ENCODE measurements at places on chromosomes 5 and 9. TPM values are rescaled to one million over a fixed set of nuclear protein-coding genes. Genes with fewer than 3 reads are reported as not detected.

DNA sequence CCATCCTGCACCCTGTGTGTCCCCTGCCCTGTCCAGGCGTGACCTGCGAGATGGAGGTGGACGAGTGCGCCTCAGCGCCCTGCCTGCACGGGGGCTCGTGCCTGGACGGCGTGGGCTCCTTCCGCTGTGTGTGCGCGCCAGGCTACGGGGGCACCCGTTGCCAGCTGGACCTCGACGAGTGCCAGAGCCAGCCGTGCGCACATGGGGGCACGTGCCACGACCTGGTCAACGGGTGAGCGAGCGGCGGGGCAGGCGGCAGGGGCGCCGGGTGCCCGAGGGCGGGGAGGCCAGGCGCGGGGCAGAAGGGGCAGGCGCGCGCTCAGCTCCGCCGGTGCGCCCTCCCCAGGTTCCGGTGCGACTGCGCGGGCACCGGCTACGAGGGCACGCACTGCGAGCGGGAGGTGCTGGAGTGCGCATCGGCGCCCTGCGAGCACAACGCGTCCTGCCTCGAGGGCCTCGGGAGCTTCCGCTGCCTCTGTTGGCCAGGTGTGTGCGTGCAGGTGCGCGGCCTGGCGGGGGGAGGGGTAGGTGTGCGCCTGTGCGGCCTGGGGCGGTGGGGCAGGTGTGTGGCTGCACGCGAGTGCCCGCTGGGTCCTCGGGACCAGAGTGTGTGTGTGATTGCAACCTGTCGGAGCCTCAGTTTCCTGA is 10.0 kb downstream of the CRB2 start:
- ATAC-seq, result no peak

GRCh38 chr9:128001779-128002298 is 21.1 kb upstream of the EEIG1 start:
- no peak for ATAC-seq

DNA sequence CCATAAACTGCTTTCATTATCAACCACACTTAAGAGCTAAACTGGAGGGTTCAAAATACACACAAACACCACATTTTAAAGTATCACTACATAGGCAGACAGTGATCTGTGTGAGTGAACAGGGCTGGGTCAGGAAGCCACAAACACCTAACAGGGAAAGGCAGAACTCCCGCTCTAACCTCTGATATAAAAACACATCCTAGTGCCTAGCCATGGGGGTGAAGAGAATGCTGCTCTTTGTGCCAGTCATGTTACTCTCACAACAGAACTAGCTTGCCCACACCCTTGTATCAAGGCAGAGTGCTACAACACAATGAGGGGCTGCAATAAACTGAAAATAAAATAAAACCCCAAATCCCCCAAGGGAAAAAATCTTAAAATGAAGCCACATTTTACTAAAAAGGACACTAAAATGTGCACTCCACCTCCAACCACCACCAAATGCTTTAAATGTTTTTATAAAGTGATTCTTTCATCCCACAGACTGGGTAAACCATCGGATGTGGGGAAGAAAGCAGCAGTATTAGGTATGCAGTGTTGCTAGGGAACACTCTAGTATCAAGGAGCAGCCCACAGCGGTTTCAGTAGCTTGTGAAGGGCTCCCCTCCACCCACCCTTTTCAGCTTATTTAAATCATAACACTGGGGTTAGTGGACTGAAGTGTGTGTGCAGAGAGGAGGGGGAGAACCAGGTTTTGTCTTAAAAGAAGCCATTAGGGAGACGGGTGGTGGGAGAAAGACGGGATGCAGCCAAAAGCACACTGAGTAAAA is 64.5 kb downstream of the TMEM161B start:
- ATAC-seq, result peak; percentile 98

Gene AJM1
- 4.3 TPM for total RNA-seq

- ATAC-seq, result peak; percentile 32
Observed at GRCh38 chr5:14591548-14591947, 10.0 kb downstream of the OTULINL start.

Gene C7
- not detected for total RNA-seq

Gene GABRP
- not detected for total RNA-seq

DNA sequence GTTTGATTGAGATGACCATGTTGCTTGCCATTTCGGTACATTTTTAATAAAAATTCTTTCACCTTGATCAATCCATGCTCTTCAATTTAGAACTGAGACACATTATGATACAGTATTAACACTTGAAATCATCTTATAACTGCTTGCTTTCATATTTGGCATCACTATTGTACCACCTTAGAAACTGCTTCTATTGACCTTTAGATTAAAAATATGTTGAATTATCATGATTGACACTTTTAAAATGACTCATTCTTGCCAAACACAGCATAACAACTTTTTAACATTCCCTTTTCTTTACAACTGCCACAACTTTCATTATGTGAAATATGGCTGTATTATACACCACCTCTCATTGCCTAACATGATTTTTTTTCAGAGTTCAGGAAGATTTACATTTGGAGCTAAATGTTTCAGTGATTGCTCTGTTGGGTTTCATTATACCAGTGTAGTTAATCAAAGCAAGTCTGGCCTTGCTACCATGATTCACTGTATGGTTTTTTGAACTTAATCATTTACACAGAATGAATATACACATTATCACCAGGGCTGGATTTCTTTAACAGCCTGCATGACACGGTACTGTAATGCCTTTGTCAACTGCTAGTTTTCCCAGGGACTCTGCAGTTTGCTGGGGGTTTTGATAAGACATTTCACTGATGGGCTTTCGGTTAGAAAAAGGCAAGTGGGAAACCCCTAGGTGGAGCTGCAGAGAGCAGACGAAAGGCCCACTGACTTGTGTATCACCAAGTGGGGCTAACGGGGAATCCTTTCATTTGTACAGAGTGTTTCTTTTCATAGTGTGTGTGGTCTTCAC is 93.6 kb upstream of the TLE4 start:
- peak; percentile 59 for ATAC-seq

Gene PCSK1
- not detected for total RNA-seq

- ATAC-seq, result no peak
Observed at GRCh38 chr5:135239453-135240282, 159.4 kb downstream of the MACROH2A1 start.

Gene ERAP2
- total RNA-seq, result 74.0 TPM

Gene JAKMIP2
- total RNA-seq, result 2.4 TPM

DNA sequence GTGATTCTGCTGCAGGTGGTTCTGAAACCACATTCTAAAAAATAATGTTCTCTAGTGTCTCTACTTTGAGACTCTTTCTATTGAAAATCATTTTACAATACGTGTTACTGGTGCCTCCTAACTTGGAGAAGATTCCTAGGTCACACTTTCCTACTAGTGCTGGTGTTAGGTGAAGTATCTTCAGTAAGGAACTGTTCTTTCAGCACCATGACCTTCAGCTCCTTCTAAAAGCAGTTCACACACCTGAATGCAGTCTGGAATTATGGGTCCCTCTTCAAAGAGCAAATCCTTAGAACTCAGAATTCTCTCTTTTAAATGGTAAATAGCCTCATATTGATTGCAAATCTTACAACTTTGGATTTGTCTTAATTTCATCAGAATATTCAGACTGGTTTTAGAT is 10.6 kb upstream of the DPYSL3 start:
- no peak for ATAC-seq

DNA sequence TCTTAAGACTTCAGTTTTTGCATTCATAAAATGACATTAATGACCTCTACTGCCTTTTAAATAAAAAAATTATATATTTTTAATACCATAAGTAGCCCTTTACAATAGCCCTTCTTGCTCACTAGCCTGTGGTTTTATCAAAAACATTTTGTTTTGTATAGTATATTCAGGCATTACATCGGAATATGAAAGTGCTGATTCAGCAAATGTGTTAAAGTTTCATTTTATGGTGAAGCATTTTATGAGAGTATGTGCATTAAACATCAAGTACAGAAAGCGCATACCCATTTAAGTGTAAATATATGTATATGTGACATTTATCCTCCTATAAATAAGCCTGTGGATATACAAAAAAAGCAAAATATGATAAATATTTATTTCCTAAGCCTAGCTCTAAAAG is 56.2 kb upstream of the GABRB2 start:
- ATAC-seq, result no peak

Gene CBY3
- total RNA-seq, result not detected

GRCh38 chr9:87863882-87864465 is 18.7 kb upstream of the SPATA31E1 start:
- no peak for ATAC-seq

Gene SEMA4D
- total RNA-seq, result 167 TPM

Gene IL3
- total RNA-seq, result 0.32 TPM

Gene ZNF454
- not detected for total RNA-seq

Gene C9orf153
- 1.0 TPM for total RNA-seq

GRCh38 chr5:142110046-142110531 is 1.5 kb downstream of the NDFIP1 start:
- peak; percentile 18 for ATAC-seq

- ATAC-seq, result no peak
Observed at GRCh38 chr5:109643791-109644350, 45.9 kb upstream of the MAN2A1 start.

DNA sequence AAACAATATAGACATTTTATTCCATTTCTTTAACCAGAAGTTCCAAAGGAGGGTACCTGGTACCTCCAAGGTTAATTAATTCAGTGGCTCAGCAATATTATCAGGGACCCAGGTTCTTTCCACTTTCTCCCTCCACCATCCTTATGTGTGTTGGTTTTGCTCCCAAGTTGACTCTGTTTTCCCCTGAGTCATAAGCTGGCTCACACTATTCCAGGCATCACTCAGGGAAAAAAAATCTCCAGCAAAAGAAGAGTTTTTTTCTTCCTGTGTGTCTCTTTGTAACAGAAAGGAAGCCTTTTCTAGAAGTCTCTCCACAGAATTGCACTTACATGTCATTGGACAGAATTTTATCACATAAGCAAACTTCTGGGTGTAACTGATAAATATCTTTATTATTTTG is 31.2 kb upstream of the GALNT10 start:
- ATAC-seq, result no peak

- ATAC-seq, result peak; percentile 56
Observed at GRCh38 chr9:21443849-21444625, 3.8 kb downstream of the IFNA1 start.

GRCh38 chr9:88949961-88950340 is 41.3 kb upstream of the S1PR3 start:
- peak; percentile 86 for ATAC-seq

GRCh38 chr9:128765499-128765898 is 6.2 kb downstream of the ZER1 start:
- no peak for ATAC-seq

Gene NUDT12
- 0.39 TPM for total RNA-seq

- peak; percentile 26 for ATAC-seq
Observed at GRCh38 chr5:178671602-178672144, 44.8 kb upstream of the CLK4 start.

Gene RIGI
- 6.8 TPM for total RNA-seq

Gene MARVELD2
- total RNA-seq, result 0.37 TPM

- ATAC-seq, result no peak
Observed at GRCh38 chr5:176883700-176884570, 15.2 kb downstream of the HK3 start.

DNA sequence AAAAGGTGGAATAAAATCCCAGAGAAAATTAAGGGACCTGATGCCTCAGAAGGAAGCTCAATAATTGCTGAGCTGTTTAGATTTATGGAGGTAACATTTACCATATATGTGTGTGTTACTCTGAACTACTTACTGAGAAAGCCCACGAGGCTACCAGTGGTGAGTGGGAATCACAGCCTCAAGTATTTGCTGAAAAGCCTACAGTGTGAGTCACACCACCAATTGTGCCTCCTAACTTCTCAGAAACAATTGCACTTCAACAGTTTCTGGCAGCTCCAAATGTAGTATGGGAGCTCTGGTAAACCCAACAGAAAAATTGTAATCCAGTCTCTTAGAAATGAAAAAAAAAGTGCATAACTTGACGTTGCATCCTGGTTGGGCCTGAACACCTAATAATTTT is 551.6 kb downstream of the PRDM9 start:
- ATAC-seq, result no peak

GRCh38 chr5:139994234-139994633 is 48.9 kb downstream of the NRG2 start:
- ATAC-seq, result no peak

DNA sequence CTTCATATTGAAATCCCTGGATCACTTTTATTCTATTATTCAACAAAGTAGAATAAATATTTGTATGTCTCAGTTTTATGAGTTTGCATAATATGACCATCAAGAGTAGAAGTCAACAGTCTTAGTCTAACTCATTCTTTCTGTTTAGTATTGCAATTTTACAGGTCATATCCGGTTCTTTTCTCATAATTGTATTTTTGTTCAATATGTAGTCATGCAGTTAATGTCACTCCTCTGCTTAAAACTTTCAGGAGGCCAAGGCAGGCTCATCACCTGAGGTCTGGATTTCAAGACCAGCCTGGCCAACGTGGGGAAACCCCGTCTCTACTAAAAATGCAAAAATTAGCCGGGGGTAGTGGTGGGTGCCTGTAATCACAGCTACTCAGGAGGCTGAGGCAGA is 148.4 kb upstream of the TRPM3 start:
- ATAC-seq, result no peak

Gene PPP2R2B
- 2.2 TPM for total RNA-seq

- ATAC-seq, result no peak
Observed at GRCh38 chr9:107587191-107587963, 97.8 kb upstream of the KLF4 start.

- ATAC-seq, result no peak
Observed at GRCh38 chr9:126927419-126927818, 12.8 kb downstream of the RALGPS1 start.

DNA sequence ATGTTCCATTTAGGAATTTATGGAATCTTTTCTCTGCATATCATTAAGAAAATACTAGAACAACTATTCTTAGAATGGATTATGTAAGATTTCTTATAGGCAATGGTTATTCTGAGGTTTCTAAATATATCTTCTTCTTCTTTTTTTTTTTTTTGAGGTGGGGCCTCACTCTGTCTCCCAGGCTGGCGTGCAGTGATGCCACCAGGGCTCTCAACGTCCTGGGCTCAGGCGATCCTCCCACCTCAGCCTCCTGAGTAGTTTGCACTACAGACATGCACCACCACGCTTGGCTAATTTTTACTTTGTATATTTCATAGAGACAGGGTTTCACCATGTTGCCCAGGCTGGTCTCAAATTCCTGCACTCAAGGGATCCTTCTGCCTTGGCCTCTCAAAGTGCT is 137.2 kb downstream of the SREK1 start:
- no peak for ATAC-seq

- ATAC-seq, result peak; percentile 25
Observed at GRCh38 chr9:127783111-127784008, 2.5 kb upstream of the CDK9 start.

DNA sequence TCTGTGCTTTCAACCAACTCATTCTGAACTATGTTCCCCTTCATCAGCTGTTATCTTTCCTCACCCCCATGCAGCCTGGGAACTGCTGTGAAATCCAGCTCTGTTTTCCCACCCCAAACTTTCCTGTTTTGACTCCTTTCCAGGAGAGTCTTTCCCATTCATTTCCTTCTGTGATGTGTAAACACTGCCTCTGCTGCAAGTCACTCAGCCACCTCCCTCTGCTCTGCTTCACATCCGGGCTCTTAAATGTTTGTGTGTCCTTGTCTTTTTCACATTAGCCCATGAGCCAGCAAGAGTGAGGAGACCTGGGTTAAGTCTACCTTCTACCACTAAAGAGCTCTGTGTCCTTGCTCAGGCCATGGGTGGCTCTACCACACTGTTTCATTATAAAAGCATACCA is 137.5 kb downstream of the ICE1 start:
- no peak for ATAC-seq

- ATAC-seq, result no peak
Observed at GRCh38 chr9:123194023-123194422, 74.4 kb downstream of the STRBP start.

Measured in activated T-helper 17 cell treated with anti-CD3 and anti-CD28 coated beads, Interleukin-2, amount 50 U/mL, for 72 hours (primary cell).